ENCODE measurements at places on chromosomes 11 and 22.

- no peak for DNase-seq
Measured at GRCh38 chr11:32643526-32643925, 59.9 kb downstream of the EIF3M start.

- DNase-seq: no peak
Measured at GRCh38 chr11:125154378-125155099, 10.0 kb upstream of the PKNOX2 start.

DNA sequence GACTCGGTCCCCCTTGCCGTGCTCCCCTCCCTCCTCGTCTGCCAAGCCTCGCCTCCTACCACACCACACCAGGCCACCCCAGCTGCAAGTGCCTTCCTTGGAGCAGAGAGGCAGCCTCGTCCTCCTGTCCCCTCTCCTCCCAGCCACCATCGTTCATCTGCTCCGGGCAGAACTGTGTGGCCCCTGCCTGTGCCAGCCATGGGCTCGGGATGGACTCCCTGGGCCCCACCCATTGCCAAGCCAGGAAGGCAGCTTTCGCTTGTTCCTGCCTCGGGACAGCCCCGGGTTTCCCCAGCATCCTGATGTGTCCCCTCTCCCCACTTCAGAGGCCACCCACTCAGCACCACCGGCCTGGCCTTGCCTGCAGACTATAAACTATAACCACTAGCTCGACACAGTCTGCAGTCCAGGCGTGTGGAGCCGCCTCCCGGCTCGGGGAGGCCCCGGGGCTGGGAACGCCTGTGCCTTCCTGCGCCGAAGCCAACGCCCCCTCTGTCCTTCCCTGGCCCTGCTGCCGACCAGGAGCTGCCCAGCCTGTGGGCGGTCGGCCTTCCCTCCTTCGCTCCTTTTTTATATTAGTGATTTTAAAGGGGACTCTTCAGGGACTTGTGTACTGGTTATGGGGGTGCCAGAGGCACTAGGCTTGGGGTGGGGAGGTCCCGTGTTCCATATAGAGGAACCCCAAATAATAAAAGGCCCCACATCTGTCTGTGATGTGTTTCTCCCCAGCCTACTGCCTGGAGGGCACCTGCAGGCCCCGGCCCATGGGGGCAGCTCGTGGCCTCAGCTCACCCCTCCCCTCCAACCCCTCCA lies 29.8 kb downstream of the CAPN1 start:
- DNase-seq: no peak

DNA sequence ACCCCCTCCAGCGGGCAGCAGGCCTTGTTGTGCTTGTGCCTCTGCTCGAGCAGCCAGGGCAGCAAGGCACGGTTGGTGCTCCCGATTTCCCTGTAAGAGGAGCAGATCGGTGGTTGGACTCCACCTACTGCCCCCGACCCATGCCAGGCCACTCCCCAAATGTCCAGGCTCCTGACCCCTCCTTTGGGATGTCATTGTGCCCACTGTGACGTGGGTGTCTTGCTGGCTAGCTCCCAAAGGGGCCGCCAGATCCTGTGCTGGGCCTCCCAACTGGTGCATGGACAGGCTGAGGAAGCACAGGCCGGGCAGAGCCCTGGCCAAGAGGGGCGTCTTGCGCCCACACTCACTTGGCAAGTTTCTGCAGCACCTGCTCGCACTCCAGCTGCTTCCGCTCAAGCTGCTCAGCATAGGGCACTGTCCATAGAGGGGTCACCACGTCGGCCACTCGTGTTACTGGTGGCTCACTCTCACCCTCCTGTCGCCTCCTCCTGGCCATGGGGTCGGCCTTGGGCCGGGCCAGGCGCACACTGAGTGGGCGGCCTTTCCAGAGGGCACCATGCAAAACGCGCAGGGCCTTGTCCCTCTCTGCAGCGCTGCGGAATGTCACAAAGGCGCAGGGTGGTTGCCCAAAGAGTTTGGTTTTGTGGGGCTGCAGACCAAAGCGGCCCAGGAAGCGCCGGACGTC lies at the start of gene RANBP1:
RANBP1 (plus strand) TSS at position 414 of the 685 bp plus-strand sequence; CDS start at position 495, 81 bp downstream.
- no peak for DNase-seq

- DNase-seq: no peak
Measured at GRCh38 chr11:10680956-10681487, 12.5 kb downstream of the IRAG1 start.

- no peak for DNase-seq
Measured at GRCh38 chr11:44389963-44390605, 80.1 kb upstream of the ALX4 start.

DNA sequence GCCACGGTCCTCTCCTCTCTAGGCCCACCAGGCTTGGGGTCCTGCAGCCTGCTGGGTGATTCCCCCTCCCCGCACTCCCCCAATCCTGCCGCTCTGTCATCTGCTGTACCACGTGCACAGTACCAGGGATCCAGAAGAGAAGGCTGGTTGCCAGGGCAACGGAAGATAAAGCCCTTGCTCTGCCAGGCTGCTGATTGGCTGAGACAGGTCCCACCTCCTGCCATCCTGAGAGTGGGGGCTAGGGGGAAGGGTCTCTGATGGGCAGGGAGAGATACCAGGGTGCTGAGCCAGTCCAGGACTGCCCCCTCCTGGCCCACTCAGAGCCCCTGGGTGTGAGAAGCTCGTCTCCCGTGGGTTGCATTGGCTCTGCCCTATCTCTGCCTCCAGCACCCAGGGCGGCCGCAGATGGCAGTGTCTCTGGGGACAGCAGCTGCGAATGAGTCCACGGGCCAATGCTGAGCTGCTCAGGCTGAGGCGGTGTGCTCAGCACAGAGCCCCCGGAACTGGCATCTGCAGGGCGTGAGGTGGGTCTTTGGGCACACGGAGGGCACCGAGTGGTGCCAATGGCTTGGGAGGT lies at the start of gene SMIM45:
SMIM45 (plus strand) TSS at position 253 of the 577 bp plus-strand sequence.
- DNase-seq: no peak

DNA sequence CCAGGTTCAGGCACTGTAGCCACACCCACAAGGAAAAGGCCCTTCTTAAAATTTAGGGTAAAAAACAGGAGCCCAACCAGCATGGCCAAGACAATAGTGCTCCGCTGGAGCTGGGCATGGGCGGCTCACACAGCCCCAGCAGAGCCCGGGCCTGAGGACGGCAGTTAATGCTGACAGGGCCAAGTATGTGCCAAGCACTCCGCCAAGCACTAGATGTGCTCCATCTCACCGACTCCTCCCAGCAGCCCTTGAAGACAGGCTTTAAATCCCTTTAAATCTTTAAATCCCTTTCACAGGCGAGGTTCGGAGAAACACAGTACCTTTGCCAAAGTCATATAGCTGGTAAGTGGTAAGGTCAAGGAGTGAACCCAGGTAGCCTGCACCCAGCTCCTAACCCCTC lies 4.8 kb downstream of the ARFGAP2 start:
- DNase-seq: no peak

- no peak for DNase-seq
Measured at GRCh38 chr11:81725701-81726100, 1008.0 kb downstream of the FAM181B start.

DNA sequence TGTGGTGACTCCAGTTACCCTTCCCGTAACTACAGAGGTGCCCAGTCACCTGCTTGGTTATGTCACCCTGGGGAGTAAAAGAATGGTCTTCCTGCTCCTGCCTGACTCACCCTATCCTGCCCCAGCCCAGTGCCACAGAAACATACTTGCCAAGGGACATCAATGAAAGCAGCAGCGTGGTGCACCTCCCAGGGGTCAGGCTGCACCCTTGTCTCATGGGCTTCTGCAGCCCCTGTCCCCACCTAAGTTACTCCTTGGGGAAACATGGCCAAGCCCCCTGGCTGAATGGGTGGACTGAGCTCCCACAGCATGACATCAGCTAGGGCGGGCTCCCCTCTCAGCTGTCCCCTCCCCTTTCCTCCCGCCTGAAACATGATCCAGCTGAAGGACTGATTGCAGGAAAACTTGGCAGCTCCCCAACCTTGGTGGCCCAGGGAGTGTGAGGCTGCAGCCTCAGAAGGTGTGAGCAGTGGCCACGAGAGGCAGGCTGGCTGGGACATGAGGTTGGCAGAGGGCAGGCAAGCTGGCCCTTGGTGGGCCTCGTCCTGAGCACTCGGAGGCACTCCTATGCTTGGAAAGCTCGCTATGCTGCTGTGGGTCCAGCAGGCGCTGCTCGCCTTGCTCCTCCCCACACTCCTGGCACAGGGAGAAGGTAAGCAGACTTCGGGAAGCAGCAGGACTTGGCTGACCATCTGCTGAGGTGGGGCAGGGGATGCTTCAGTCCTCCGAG lies at the start of gene HTR3A:
HTR3A (plus strand) TSS at position 368 of the 730 bp plus-strand sequence; CDS start at position 586, 218 bp downstream.
- no peak for DNase-seq

- DNase-seq: no peak
Measured at GRCh38 chr11:16418428-16419097, 62.2 kb upstream of the SOX6 start.

DNA sequence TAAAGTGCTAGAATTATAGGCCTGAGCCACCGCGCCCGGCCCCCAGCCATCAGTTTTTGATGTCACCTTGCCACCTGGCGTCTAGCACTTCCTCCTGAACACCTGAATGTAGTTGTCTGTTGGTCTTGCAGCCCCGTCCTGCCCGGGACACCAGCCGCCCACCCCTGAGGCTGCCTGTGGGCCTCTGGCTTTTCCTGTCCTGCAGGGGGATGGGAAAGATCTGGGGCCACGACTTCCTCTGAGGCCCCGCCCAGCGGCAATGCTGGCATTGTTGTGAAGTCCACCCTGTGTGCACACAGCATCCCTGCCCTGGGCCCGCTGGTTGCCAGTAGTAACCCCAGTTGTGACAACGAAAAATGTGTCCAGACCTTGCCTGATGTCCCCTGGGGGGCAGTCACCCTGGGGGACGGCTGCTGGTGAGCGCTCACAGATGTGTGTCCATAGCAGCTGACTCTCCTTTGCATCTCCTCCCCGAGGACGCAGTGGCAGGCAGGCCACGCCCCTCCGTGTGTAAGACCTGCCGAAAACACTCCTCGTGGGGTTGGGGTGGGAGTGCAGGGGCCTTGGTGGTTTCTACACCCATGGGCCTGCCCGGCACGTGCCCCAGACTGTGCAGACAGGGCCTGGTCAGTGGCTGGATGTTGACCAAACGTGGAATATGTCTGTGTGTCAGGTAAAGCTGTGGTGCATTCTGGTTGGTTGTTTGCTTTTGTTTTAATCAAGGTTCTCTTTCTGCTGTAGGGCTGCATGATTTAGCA lies 6.8 kb downstream of the SELENOO start:
- DNase-seq: no peak

DNA sequence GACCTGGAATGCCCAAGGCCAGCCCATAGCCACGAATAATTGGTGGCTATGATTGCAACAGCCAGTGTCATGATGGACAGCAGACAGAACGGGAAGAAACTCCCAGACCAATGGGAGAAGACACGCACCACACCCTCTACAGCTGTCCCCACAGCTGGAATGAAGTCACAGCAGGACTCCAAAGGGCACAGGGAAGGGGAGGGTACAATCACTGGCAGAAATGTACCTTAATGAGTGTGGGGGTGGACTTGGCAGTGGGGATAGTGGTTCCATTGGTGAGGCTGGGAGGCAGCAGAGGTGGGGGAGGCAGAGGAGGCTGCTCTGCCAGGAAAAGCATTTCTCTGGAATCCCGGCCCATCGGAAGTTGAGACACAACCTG lies 52.9 kb downstream of the SGSM3 start:
- no peak for DNase-seq

- DNase-seq: no peak
Measured at GRCh38 chr11:75703695-75704237, 13.9 kb upstream of the MOGAT2 start.

GRCh38 chr11:131767421-131767820 lies 397.0 kb downstream of the NTM start:
- DNase-seq: no peak

GRCh38 chr11:72229925-72230763 lies 5.6 kb downstream of the INPPL1 start:
- no peak for DNase-seq

DNA sequence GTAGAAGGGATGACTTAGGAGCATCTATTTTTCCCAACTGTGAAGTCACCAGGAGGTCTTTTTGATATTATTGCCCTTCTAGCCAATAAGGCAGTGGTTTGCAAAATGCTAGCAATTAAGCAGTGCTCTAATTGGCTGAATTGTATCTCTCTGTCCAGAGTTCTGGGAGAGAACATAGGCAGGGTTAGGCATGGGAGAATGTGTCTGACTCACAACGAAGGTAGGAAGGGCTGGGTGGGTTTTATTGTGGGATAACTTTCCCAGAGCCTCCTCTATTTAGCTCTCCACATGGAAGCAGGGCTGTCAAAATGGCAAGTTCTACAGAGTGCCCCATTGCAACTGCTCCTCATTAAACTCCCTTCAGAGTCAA lies 415.9 kb upstream of the CADM1 start:
- no peak for DNase-seq

GRCh38 chr11:108961095-108961494 lies 296.2 kb downstream of the DDX10 start:
- DNase-seq: no peak

- DNase-seq: peak; percentile 47
Measured at GRCh38 chr22:46763051-46763705, 728 bp downstream of the TBC1D22A start.

- DNase-seq: no peak
Measured at GRCh38 chr22:36424901-36425579, 37.3 kb upstream of the MYH9 start.
